ENCODE measurements at places on chromosomes 1 and 21.

- DNase-seq: no peak
Observed at GRCh38 chr1:248890549-248891498, 15.2 kb upstream of the PGBD2 start.

- peak; percentile 75 for DNase-seq
Observed at GRCh38 chr1:241627453-241628259, 12.5 kb downstream of the CHML start.

GRCh38 chr21:31162079-31162699 is 123.9 kb upstream of the KRTAP19-8 start:
- no peak for DNase-seq

DNA sequence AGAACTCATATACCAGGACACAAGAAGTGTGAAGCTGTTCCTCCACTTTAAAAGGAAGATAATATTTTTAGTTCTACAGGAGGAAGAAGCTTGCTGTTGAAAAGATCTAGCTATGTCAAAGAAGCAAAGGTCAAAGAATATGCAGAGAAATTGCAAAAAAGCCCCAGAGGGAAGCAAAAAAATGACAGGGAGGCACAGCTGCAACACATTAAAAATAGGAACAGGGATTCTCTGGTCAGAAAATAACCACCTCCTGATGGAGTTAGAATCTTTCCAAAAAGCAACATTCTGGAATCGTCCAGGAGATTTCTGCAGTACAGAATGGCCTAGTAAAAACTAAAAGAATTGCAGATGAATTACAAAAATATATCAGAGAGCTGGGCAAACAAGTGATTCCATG is 238.9 kb upstream of the PRMT6 start:
- DNase-seq: no peak

GRCh38 chr1:108747898-108748297 is 1.4 kb downstream of the STXBP3 start:
- no peak for DNase-seq

DNA sequence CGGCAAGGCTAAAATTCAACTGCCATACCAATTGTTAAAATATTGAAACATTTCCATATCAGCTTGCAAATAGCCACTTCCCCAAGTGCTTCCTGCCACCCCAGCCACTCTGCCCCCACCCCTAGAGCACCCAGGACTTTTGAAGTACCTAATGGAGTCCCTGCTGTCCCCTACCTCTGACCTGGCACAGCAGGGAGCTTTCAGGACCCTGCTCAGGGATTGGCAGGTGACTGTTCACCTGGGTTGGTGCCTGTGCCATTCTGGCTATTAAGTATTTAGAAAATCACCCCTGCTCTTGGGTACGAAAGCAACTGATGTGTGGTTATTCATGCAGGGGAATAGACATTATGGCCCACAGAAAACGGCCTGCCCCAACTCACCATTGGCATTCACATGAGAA is 9.1 kb upstream of the HPCAL4 start:
- DNase-seq: no peak

DNA sequence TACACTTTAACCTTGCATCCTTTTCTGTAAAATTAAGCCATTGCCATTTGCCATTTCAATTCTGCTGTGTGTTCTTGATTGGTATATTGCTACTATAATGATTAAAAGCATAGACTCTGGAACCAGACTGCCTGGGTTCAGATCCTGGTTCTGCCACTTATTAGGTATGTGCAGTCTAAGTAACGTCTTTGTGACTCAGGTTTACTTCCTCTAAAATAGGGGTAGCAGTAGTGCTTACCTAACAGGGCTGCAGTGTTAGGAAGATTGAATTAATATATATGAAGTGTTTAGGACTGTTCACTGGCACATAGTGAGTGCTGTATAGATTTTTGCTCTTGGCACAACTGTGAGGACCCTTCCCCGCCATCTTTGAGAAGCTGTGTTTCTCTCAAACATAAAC is 4.4 kb downstream of the CDC42 start:
- no peak for DNase-seq

All from HCEC 1CT (cell line).